Uterus (tissue), 4 donors: ENCODE measurements at places on chromosomes 1 and 21.

DNA sequence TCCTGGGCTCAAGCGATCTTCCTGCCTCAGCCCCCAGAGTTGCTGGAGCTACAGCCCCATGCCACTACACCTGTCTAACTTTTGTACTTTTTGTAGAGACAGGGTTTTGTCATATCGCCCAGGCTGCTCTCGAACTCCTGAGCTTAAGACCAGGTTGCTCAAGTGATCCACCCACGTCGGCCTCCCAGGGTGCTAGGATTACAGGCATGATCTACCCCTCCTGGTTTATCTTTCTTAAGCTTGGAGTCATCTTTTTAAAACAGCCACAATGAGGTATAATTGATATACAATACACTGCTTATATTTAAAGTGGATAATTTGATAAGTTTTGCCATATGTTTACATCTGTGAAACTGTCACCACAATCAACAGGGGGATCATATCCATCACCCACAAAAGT lies 25.4 kb upstream of the WDR26 start:
- no peaks in the 10 kb centered on the region for H3K27me3 ChIP-seq
- H3K27ac ChIP-seq: no peak overlapping the region
- H3K4me1 ChIP-seq: no peaks in the 10 kb centered on the region
- no peaks in the 10 kb centered on the region for H3K36me3 ChIP-seq

- no peak for DNase-seq
- H3K4me3 ChIP-seq: no peak overlapping the region
- H3K27ac ChIP-seq: no peak overlapping the region
- H3K4me1 ChIP-seq: peaks cover 3% of the 10 kb centered on the region
- H3K36me3 ChIP-seq: no peaks in the 10 kb centered on the region
Measured at GRCh38 chr1:208213786-208214185, 30.4 kb downstream of the PLXNA2 start.

DNA sequence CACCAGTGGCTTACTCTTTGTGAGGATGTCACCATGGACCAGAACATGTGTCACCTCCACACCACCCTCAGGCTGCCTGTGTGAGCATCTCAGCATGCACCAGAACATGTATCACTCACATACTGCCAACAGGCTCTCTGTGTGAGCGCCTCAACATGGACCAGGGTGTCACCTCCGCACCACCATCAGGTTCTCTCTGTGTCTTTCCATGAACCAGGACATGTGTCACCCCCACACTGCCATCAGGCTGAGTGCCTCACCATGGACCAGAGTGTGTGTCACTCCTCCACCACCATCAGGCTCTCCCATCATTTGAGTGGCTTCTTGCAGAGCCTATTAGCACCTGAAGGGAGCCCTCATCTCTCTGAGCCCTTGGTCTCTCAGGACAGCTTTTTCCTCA lies 125.2 kb downstream of the ZNF648 start:
- no peaks in the 10 kb centered on the region for H3K36me3 ChIP-seq
- DNase-seq: no peak
- no peak overlapping the region for H3K27ac ChIP-seq

GRCh38 chr1:214638997-214639396 lies 36.0 kb downstream of the CENPF start:
- no peaks in the 10 kb centered on the region for H3K4me1 ChIP-seq
- no peaks in the 10 kb centered on the region for H3K36me3 ChIP-seq
- H3K27ac ChIP-seq: no peak overlapping the region
- no peak for DNase-seq
- no peaks in the 10 kb centered on the region for H3K27me3 ChIP-seq
- no peak overlapping the region for H3K4me3 ChIP-seq

DNA sequence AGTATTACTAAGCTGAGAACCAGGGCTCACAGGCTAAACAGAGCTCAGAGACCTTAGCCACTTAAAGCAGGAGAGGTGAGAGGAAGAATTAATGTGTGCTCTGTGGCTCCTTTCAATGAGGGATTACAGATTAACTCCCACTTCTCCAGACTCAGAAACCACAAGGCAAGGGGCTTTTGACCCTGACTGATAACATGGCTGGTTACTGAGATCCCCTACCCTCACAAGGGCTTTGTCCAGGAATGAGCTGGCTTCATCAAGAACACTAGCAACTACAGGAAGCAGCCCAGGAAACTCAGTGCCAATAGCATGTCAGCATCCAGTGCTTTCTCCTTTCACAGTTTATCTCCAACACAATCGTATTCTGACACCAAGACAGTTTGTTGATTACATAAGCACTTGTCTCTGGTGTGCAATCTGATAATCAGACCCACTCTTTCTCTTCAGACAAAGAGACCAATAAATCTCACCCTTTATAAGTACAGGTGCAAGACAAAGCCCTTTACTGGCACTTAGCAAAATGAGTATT lies 38.8 kb downstream of the ERI3 start:
- no peak overlapping the region for H3K27ac ChIP-seq
- H3K4me1 ChIP-seq: no peaks in the 10 kb centered on the region
- H3K4me3 ChIP-seq: no peak overlapping the region

DNA sequence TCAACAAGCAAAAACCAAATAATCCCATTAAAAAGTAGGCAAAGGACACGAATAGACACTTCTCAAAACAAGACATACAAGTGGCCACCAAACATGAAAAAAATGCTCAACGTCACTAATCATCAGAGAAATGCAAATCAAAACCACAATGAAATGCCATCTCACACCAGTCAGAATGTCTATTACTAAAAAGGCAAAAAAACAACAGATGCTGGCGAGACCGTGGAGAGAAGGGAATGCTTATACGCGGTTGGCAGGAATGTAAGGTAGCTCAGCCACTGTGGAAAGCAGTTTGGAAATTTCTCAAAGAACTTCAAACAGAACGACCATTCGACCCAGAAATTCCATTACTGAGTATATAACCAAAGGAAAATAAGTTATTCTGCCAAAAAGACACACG lies 145.1 kb upstream of the EDN2 start:
- no peak for DNase-seq
- H3K36me3 ChIP-seq: no peaks in the 10 kb centered on the region
- no peak overlapping the region for H3K27ac ChIP-seq
- no peaks in the 10 kb centered on the region for H3K4me1 ChIP-seq
- no peak overlapping the region for H3K4me3 ChIP-seq

DNA sequence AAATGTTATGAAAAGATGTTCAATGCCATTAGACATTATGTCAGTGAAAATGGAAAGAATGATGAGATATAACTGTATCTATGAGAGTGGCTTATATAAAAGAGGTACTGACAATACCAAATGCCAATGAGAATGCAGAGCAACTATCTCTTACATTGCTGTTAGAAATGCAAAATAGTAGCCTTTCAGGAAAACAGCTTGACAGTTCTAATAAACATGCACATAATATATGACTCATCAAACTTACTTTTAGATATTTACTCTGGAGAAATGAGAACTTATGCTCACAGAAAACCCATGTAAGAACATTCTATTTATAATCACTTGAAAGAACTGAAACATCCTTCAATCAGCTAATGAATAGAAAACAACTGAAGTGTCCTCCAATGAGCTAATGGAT lies 996.7 kb upstream of the ADGRL4 start:
- H3K4me3 ChIP-seq: no peak overlapping the region
- no peak overlapping the region for H3K27ac ChIP-seq
- no peaks in the 10 kb centered on the region for H3K27me3 ChIP-seq
- DNase-seq: no peak
- no peaks in the 10 kb centered on the region for H3K4me1 ChIP-seq

DNA sequence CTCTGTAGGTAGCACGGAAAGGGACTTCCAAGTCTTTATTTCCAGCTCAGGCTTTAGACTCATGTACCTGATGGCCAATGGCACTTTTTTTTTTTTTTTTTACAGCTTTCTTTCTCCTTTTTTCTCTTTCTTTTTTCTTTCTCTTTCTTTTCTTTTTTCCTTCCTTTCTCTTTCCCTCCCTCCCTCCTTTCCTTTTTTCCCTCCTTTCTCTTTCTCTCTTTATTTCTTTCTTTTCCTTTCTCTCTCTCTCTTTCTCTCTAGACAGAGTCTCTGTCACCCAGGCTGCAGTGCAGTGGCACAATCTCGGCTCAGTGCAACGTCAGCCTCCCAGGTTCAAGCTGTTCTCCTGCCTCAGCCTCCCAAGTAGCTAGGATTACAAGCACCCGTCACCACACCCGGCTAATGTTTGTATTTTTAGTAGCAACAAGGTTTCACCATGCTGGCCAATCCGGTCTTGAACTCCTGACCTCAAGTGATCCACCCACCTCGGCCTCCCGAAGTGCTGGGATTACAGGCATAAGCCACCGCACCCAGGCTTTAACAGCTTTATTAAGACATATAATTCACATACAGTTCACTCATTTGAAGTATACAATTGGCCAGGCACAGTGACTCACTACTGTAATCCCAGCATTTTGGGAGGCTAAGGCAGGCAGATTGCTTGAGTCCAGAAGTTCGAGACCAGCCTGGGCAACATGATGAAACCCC lies 5.1 kb upstream of the DCAF8 start:
- no peak overlapping the region for H3K27ac ChIP-seq
- H3K27me3 ChIP-seq: no peaks in the 10 kb centered on the region
- no peaks in the 10 kb centered on the region for H3K4me1 ChIP-seq
- H3K36me3 ChIP-seq: no peaks in the 10 kb centered on the region
- no peak overlapping the region for H3K4me3 ChIP-seq

GRCh38 chr1:242877229-242877628 lies 352.7 kb upstream of the PLD5 start:
- DNase-seq: no peak
- no peak overlapping the region for H3K27ac ChIP-seq
- no peak overlapping the region for H3K4me3 ChIP-seq

DNA sequence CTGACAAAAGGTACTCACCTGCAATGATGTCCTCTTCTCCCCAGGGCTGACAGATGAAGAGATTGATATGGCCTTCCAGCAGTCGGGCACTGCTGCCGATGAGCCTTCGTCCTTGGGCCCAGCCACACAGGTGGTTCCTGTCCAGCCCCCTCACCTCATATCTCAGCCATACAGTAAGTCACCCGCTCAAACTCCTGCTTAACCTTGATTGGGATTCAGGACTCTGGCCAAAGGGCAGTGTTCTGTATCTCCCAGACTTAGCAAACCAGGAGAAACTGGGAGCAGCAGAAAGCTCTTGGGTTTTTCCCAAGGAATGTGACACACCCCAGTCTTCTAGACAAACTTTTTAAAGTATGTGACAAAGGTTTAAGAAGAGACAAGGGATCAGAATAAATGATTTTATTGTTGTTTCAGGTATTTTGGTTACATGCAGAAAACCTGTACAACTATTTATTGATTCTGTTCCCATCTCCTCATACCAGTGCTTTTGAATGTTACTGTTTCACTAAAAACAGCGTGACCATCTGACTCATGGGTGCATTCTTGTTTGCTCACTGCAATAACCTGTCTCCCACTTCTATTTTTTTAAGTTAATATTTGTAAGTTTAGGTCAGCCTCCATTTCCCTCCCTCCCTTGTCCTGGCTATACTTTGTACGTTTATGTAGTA lies 124.6 kb downstream of the PEX14 start:
- no peaks in the 10 kb centered on the region for H3K36me3 ChIP-seq
- H3K4me3 ChIP-seq: no peak overlapping the region
- H3K27ac ChIP-seq: peak overlapping the region; percentile 39
- no peaks in the 10 kb centered on the region for H3K27me3 ChIP-seq
- no peaks in the 10 kb centered on the region for H3K4me1 ChIP-seq
- no peak for DNase-seq

DNA sequence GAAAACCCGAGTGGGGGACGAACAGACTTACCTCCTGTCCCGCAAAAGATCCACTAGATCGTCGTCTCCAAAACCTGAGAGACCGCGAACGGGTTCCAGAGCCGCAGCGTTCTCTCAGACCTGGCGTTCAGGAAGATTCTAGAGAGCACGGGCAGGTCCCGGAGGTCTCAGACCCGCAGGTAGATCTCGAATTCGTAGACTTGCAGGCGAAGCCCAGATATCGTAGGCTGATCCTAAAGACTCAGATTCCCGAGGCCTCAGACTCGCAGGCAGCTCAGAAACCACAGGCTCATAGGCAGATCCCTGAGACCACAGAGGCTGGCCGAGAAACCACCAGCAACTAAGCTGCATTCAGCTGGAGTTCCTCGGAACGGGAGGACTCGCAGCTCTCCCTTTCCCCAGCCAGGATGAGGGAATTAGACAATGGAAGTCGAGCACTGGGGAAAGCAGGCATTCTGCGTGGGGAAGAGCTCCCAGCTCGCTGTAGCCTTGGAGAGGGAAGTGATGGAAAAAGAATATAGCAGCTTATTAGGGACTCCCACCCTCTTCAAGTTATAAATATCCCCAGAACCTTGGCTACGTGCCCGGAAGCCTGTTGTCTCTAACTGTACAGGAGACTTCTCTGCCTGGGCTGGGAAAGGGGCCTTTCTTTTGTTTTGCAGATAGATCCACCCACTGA lies at the start of gene ZNF436:
Gene ZNF436, minus strand, starts transcription at position 502 of the 679 bp plus-strand sequence. CDS start 1,831 bp downstream, outside the sequence.
- H3K36me3 ChIP-seq: no peaks in the 10 kb centered on the region
- DNase-seq: peak; percentile 79

DNA sequence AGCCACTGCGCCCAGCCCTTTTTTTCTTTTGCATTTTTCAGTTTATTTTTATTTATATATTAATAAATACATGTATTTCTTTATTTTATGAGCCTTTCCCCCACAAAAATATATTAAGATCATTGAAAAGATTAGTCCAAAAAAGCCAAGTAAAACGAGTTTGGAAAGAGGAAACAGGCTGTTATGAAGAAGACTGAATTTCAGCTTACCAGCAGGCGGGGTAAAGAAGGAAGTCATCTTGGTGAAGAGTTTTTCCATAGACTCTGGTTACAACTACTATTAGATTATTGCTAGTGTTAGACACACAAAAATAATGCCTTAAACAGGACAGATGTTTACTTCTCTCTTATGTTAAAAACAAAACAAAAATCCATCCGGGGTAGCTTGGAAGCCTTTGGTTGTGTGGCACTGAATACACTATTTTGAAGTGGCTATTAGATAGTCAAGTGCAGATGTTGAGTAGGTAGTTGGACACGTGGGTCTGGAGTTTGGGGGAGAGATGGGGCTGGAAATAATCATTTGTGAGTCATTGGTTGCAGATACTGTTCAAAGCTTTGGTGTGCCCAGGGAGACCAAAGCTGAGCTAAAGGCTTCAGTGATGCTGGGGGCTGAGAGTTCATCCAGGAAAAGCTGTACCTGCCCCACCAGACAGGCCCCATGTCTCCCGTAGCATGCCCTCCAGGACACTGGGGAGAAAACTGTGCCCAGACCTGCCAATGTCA lies 8.7 kb upstream of the LRRC71 start:
- H3K27me3 ChIP-seq: no peaks in the 10 kb centered on the region
- H3K27ac ChIP-seq: no peak overlapping the region
- no peaks in the 10 kb centered on the region for H3K36me3 ChIP-seq
- no peaks in the 10 kb centered on the region for H3K4me1 ChIP-seq
- H3K4me3 ChIP-seq: no peak overlapping the region

- no peak overlapping the region for H3K27ac ChIP-seq
- H3K4me3 ChIP-seq: no peak overlapping the region
- H3K36me3 ChIP-seq: no peaks in the 10 kb centered on the region
- H3K27me3 ChIP-seq: no peaks in the 10 kb centered on the region
Measured at GRCh38 chr21:41760411-41760810, 6.4 kb downstream of the RIPK4 start.
